Esophagus squamous epithelium (tissue), 5 donors: ENCODE measurements at places on chromosomes 2 and 18.

DNA sequence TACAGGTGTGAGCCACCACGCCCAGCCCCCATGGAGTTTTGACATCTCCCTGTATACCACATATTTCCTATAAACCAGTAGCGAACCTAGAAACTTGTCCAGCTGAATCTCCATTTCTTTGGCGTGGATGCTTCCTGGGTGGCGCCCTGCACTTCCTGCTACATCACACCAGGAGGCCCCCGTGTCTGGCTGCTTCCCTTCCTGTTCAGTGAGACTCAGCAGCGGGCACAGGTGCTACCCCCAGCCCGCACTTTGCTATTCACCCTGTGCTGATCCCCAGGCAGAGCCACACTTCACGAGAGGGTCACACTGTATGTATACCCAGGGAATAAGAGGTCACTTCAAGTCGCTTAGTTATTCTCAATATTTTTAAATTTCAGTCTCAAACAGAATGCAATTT is 35.0 kb downstream of the CYP27C1 start:
- DNase-seq, result no peak

DNA sequence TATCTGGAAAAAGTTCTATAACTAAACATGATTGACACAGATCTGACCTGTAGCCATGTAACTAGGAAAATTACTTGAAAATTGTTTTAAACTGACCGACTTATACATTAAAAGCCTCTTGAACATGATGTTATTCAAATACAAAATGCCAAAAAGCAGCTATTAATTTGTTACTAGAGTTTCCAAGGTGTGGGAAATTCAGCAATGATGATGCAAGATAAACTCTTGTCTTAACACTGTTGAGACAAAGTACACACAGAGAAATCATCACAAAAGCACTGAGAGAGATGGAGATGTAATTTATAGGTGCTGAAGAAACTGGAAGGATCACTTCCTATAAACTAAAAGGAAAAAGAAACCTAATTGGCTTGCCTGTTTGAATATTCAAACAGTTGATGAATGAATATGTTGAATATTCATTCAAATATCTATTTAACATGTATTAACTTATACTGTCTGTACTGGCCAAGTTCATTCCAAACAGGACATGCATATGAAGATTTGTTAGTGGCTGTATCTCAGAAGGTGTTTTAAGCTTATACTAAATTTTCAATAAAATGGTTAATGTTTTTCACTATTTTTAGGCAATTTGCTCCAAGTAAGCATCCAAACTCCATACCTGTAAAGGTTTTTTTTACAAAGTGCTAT is 34.6 kb upstream of the WDR75 start:
- DNase-seq, result no peak

DNA sequence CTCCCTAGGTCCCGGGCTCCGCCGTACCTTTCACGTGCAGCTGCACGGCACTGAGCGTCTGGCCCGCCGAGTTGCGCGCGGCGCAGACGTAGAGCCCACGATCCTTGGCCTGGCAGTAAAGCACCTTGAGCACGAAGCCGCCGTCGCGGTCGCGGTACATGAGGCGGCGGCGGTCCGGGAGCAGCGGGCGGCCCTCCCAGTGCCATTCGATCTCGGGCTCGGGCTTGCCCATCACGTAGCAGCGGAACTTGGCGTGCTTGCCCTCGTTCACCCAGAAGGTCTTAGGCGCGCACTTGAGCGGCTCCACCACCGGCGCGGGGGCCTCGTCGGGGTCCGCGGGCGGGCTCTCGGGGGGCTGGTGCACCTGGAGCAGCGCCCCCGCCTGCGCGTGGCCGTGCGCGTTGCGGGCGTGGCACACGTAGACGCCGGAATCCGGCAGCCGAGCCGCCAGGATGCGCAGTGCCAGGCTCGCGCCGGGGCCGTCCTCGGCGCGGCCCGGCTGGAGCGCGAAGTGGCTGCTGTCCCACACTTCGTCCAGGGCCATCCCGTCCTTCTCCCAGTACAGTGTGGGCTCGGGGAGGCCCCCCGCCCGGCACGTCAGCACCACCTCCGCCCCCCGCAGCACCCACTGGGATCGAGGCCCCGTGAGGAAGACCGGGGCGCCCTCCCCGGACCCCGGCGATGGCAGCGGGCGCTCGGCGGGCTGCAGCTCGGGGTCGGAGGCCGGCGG is 980 bp downstream of the OBSL1 start:
- no peak for DNase-seq

GRCh38 chr2:239375278-239376061 is 25.4 kb downstream of the HDAC4 start:
- no peak for DNase-seq

- DNase-seq, result no peak
These were observed 493.8 kb upstream of the NRP2 start for GRCh38 chr2:205188239-205189138.

DNA sequence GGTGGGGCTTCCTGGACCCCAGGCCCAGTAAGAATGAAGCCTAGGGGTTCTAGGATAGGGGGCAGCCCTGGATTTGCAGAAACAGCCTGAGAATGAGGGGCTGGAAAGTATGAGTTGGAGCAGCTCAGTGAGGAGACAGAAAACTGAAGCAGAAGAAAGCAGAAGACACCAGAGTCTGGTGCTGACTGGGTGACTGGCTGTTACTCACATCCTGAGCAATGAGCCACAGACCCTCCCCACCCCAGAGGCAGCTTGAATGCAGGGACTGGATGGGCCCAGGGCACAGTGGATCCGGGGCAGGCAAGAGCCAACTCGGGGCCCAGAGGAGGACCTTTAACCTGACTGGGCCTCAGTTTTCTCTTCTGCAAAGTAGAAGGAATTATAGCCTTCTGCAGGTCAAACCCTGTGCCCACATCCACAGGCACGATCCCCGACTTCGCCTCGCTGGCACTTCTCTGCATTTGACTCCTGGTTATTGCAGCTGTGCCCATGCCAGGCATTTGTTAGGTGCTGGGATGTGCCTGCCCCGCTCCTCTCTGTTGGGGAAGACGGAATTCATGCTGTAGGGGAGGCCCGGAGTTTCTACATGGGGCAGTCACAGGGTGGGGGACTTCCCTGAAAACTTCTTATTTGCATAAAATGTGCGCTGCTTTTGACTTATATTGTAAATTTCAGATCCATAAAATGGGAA is 8.5 kb downstream of the STEAP3 start:
- no peak for DNase-seq

DNA sequence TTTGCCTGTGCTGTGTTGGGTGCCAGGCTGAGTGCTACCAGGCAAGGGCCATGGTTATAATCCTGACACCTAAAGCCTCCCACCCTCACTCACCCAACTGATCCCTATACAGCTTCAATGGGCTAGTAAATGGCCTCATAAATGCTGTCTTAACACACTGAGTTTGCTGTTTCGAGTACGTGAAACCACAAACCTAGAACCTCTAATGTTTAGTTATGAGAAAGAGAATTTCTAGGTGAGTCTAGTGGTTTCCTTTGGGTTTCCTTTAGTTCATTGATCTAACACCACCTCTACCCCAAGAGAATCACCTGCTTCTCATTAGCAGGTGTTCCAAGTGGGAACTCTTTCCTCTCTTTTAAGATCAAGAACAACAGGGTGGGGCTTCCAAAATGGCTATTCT is 172.0 kb downstream of the MC4R start:
- DNase-seq, result no peak

GRCh38 chr2:181235683-181236459 is 221.3 kb upstream of the ITGA4 start:
- no peak for DNase-seq

- DNase-seq, result no peak
These were observed 57.9 kb upstream of the MSH2 start for GRCh38 chr2:47344890-47345589.

GRCh38 chr2:229350883-229351282 is 79.8 kb upstream of the PID1 start:
- DNase-seq, result no peak

DNA sequence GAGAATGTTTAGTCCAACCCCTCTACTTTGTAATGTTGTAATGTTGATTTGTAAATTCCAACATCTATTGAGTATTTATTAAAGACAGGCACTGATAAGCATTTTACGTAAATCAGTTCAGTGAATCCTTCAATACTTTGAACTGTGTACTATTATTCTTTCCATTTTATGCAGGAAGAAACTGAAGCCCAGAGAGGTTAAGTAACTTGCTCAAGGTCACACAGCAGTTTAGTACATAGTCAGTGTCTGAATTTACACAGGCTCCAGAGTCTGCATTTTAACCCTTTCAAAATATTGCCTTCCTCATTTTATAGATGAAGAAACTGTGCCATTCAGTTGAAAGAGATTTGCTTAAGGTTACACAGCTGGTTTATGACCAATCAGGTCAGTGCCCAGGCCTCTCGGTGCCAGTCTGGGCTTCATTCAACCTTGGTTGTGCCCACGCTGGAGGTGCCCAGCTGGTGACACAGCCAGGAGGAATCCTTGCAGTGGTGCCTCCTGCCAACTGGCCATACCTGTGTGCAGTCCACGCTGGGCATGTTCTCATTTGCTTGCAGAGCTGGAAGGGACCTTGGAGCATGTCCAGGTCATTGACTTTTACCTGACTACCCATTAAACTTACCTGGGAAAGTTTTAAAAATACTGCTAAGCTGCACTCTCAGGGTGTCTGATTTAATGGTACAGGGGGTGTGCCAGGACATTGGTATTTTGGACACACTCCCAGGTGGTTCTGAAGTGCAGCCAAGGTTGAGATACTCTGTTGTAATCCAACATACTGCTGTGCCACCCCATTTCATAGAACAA is 74.3 kb upstream of the CYRIA start:
- no peak for DNase-seq

DNA sequence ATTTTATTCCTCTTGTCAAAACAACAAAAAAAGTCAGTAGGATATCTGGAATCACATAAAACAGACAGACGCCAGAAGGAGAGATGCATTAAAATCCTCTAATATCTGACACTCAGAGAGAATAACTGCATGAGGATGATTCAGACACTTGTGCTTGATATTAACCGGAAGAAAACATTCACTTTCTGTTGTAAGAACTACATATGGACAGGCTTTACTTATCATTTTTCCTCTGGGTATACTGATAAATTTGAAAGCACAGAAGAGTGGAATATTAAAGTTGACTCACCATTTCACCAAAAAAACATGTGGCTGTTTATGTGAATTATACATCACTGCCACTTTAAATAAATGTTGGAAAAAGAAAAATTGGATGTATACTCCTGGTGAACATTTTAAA is 589.1 kb upstream of the CDH2 start:
- DNase-seq, result no peak

DNA sequence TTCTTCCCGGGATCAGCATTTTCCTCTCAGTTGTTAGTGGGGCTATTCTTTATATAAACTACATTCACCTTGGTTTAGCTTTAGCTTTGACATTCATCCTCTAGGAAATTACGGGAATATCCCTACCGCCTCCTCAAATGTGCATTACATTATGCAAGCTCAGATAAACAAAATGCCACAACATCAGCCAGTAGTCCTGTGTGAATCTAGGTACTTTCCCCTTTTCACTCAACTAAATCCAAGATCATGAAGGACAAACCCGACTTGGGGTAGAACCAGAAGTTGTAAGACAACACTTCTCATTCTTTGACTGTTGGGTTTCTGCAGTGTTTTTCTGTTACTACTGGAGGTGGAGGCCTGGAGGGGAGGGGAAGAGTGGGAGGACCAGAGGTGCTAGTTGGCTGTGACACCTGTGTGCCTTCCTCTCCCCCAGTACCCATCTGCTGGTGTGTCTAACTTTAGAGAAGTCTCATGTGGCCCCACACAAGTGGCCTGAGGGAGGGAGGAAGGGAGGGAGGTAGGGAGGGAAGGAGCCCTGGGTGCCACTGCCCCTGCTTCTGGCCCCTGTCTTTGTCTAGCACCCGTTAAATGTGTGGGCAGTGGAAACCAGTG is 84.8 kb upstream of the BCL2L11 start:
- no peak for DNase-seq

DNA sequence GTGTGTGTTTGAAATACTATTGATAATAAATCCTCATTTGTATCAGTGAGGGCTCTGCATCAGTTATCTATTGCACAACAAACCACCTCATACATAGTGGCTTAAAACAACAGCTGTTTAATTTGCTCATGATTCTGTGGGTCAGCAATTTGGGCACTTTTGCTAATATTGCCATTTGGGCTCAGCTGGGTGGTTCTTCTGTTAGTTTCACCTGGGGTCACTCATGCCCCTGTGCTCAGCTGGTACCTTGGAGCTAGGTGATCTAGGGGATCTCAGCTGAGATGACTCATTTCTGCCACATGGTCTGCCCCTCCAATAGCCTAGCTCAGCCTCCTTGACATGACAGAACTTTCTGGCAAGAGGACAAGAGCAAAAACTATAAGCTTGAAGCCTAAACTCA is 126.3 kb downstream of the LYPD6B start:
- DNase-seq, result no peak

DNA sequence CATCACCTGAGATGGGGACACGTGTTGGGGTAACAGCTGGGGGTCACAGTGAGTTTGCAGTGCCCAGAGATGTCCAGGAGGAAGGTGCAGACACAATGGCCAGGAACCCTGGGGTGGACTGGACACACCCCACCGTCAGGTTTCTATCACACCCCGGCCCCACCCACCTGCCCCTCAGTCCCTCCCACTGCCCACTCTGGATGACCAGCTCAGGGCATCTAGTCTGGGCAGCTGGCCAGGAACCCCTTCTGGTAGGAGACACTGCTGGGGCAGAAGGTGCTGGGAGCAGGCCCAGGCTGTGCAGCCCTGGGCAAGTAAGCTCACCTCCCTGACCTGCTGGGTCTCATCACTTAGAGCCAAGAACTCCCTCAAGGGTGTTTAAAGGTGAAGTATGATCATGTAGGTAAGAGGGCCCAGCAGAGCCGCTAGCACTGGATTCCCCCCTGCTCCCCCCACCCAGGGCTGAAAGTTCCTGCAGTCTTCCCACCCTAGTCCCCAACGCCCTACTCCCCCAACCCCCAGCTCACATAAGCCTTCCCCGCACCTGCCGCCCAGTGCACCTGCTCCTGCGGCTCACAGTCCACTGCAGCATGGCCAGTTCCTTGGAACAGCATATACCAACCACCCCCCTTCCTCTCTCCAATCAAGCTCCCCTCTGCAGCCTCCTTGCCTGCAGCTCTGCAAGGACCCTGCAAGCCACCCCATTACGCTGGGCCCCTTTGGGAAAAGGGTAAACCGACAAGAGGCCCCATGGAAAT is 17.3 kb downstream of the BIN1 start:
- DNase-seq, result no peak

DNA sequence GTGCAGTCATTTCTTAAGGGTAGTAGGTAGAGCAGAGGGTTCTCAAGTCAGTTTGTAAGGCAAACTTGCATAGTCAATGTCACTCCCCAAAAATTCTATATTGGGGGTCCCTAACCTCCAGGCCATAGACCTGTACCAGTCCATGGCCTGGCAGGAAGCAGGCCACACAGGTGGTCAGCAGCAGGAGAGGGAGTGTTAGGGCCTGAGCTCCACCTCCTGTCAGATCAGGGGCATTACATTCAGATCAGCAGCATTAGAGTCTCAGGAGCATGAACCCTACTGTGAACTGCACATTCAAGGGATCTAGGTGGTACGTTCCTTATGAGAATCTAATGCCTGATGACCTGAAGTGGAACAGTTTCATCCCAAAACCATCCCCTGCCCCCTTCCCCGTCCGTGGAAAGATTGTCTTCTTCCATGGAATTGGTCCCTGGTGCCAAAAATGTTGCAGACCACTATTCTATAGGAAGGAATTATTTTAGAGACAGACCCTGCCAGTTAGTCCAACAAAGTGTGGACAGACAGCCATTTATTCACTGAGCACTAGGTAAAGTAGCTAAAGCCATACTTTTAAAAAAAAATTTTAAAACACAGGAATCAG is 6.7 kb downstream of the COA5 start:
- no peak for DNase-seq
